ENCODE measurements at places on chromosomes 3 and 15.

GRCh38 chr3:7793786-7794185, 707.8 kb upstream of the LMCD1 start:
- DNase-seq, result no peak

DNA sequence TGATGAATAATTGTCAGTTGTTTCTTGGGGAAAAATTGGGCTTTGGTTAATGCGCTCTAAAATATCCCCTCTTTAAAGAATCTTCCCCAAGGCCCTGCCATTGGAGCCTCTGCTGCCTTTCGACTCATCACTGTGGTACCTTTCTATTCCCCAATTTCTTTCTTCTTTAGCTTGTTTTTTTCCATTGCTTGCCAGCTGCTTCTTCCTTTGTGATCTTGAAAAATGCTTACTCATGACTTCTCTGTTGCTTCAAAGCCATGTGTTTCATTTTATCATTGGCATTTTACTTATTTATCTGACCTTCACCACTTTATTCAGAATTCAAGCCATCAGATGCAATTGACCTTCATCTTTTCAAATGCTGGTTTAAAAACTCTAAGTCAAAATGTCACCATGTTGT, 84.4 kb downstream of the SV2B start:
- DNase-seq, result no peak

DNA sequence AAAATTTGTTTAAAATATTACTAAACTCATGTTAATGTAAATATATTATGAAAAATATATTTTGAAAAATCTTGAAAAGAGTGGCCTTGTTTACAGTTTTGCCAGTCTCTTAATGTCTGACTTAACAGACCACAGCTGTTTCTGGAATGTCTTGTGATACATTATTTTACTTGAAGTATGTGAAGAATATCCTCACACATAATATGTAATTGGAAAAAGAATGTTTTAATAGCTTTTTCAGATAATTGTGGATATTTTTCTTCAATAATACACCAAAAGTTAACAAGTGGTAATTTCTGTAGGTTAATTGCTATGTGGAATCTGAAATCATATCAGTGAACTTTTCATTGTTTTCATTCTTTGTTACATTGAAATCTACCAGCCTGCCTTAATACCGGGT, 101.3 kb downstream of the UBE2E2 start:
- no peak for DNase-seq

- DNase-seq, result no peak
Observed at GRCh38 chr3:30464381-30464780, 142.0 kb upstream of the TGFBR2 start.

GRCh38 chr3:128068156-128068620, 16.0 kb downstream of the SEC61A1 start:
- peak; percentile 60 for DNase-seq

- no peak for DNase-seq
Observed at GRCh38 chr15:80599359-80599758, 95.8 kb upstream of the ABHD17C start.

- no peak for DNase-seq
Observed at GRCh38 chr15:35288580-35288979, 203.5 kb upstream of the NANOGP8 start.

DNA sequence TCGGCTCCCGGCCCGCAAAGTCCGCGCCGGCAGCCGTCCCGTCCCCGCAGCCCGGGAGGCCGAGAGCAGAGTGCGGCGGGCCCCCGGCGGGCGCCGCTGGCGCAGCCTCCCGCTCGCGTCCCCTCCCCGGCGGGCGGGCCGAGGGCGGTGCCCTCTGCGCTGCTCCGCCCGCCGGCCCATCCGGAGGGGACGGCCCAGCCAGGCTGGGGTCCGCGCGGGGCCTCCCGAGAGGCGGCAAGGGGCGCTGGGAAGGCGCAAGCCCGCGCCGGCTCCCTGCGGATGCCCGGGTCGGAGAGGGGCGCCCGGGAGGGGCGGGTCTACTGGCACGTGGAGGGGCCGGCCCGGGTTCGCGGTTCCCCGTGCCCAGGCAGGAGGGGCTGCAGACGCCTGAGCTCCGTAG, at the start of the genes CLCN2 and POLR2H:
Gene CLCN2, minus strand, starts transcription at position 74 of the 400 bp plus-strand sequence. CDS start 126 bp downstream, outside the sequence.
Gene POLR2H, plus strand, starts transcription at position 179 of the 400 bp plus-strand sequence. CDS start 1,783 bp downstream, outside the sequence.
- peak; percentile 77 for DNase-seq

- DNase-seq, result no peak
Observed at GRCh38 chr3:127789051-127789450, 33.3 kb downstream of the MGLL start.

DNA sequence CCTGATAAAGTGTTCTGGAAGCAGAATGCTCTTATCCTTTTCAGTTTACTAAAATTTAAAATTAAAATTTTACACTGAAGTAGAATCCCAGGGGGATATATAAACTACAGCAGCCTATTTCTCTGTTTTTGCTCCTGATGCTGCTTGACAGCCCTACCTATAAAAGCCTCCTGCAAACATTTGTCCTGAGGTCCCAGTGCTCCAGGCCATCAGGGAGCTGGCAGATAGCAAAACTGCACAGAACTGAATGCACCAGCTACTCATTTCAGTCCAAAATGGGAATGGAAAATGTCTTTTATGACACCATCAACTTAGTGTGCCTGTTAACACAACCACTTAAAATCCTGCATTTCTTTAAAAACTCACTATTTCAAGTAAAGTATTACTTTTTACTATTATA, 50.1 kb downstream of the FRMD5 start:
- no peak for DNase-seq

DNA sequence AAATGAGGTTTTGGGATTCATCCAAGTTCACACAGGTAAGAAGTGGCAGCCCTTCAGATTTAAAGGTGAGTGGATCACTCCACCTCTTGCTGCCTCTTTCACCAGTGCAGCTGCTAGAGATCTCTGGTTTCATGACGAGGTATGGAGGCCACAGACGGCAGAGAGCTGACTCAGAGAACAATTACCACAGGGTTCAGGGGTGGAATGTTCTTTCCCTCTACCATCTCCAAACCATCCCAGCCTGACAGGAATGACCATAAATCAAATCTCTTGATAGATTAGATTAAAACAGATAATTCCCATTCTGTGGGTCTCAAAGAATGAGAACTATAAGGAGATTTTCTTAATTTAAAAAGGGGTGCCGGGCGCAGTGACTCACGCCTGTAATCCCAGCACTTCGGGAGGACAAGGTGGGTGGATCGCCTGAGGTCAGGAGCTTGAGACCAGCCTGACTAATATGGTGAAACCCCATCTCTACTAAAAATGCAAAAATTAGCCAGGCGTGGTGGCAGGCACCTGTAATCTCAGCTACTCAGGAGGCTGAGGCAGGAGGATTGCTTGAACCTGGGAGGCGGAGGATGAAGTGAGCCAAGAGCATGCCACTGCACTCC, 174.2 kb upstream of the ATP11B start:
- DNase-seq, result no peak

DNA sequence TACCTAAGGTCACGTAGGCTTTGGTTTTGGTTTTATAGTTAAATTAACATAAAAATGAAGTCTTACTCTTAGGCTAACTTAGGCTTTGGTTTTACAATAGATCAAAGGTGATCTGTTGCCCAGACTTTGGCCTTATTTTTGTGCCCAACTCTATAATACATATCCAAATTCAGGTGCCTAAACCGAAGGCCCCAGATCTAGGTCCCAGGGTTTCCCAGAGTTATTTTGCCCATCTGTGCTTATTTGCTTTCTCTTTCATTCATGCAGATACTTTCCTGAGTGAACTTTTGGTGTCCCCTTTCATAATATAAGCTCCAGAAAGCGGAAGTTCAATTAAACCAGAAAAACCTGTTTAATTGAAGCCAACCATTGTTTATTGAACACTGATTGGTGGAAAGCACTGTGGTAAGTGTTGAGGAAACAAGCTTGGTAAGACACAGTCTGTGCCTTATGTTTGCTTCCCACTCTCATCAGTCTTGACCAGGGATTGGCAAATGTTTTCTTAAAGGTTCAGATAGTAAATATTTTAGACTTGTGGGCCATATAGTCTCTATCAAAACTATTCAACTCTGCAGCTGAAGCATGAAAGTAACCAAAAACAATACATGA, 209.7 kb downstream of the WDR72 start:
- peak; percentile 5 for DNase-seq

DNA sequence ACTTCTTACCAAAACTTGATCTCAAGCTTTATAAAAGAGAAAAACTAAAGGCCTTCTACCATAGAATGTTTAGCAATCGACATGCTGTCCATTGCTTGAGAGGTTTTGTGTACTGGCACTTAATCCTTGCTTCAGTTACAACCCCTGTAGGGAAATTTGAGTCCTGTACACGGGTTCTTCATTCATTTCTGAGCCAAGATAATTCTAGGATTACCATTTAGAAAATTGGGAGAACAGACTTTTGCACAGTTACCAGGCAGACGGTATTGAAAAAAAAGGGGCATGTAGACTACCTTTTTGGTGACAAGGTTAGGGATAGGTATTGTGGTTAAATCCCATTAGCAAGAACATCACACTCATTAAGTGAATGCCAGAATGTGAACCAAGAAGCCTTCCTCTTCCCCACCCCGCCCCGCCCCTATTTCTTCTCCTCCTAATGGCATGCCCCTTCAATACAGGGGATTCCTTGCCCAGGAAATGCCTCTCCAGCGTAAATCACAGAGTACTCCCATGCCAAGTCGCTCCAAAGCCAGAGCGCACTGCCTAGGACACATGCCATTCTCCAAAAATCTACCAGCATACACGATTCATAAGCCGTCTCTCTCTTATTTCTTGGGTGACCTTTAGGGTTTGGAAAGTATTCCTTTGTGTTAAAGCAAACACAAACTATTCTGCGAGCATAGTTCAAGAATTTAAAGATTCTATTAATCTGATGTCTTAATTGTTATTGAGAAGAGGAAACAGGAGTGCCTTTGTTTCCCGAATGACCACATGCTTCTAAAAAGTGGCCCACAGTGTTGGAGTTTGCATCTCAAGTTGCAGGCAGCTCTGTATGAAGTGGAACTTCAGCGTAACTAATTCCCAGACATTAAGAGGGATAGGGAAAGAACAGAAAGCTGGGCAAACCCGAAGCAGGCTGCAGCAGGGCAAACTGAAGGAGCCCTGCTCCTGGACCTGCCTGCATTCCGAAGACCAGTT, 164.0 kb upstream of the NR2F2 start:
- no peak for DNase-seq

GRCh38 chr3:130851277-130851676, 42.6 kb upstream of the ATP2C1 start:
- DNase-seq, result no peak

DNA sequence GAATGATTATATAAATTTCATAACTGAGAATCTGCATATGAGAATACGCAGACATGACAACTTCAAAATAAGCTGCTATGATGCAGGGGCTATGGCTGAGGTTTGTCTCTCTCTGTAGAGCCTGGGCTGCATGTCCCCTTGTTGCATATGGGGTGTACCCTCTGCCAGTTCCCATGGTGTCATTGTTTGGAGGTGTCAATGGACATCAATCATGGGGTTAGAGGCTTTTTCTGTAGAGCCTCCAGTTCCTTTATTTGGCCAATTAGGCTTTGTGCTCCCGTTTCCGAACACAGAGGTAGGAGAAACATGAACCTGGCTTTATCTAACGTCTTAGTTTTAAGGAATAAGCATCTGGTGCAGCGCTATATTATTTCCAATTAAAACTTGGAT, 77.3 kb upstream of the RARB start:
- no peak for DNase-seq

DNA sequence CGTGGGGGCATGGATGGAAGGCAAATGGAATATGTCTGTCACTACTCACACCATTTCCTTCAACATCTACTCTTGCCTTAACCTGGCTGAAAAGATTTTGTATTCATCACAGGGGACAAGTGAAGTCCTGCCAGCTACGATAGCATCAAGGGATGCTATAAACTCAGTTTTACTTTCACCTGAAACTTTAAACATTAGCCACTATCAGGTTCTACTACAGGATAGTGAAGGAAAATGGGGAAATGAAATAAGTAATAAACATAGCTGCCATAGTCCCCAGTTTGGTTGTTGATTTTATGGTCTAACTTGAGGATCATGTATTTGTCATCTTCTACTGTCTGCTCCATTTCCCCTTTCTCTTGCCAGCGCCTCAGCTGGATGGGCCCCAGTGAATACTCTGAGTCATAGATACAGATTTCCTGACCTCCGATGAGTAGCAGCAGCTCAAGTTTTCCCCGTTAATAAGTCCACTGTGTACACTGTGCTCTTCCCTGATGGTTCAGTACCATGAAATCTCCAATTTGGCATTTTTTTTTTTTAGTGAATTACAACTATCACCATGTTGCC, 338.2 kb upstream of the SLCO3A1 start:
- DNase-seq, result no peak

- DNase-seq, result no peak
Observed at GRCh38 chr3:133038089-133038730, at the start of gene TMEM108. Gene TMEM108, plus strand, starts transcription at chr3:133038391.
